ENCODE measurements at places on chromosomes 16 and 17.

GRCh38 chr16:88477631-88478519 lies 24.8 kb downstream of the ZFPM1 start:
- DNase-seq, result no peak

- DNase-seq, result no peak
Observed at GRCh38 chr17:7001318-7001961, 5.6 kb downstream of the ALOX12 start.

- DNase-seq, result no peak
Observed at GRCh38 chr16:48326915-48327314, 58.3 kb downstream of the SIAH1 start.

DNA sequence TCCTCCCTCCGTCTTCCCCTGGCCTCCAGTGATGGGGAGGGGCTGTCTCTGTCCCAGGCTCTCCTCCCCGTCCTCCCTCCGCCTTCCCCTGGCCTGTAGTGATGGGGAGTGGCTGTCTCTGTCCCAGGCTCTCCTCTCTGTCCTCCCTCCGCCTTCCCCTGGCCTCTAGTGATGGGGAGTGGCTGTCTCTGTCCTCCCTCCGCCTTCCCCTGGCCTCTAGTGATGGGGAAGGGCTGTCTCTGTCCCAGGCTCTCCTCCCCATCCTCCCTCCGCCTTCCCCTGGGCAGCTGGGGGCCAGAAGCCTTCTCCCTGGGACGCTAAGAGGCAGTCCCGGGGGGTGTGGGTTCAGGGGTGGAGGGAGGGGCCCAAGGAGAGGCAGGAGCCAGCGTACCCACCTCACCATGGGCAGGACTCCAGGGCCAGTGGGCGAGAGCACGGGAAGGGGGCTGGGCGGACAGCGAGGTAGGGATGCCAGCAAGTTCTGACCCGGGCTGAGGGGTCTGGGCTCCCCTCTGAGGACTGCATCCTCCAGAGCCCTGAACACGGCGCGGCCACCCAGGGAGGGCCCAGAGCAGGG lies 14.8 kb downstream of the UTS2R start:
- no peak for DNase-seq

DNA sequence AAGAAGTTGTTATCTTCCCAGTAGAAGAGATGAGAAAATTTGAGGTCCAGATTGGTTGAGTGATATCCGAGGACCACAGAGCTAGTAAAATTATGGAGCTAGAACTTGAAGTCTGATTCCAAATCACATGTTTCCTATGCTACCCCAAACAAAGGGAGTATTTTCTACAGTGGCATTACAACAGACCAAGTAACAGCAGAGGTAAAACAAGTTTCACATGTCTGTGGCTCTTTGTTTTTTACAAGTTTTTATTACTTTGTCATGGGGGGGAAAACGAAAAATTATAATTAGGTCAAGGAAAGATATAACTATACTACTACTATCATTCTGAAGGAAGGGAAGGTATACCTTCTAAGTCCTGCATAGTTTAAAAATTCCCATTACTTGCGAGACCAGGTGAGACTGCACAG lies 49.4 kb downstream of the KANSL1 start:
- no peak for DNase-seq

DNA sequence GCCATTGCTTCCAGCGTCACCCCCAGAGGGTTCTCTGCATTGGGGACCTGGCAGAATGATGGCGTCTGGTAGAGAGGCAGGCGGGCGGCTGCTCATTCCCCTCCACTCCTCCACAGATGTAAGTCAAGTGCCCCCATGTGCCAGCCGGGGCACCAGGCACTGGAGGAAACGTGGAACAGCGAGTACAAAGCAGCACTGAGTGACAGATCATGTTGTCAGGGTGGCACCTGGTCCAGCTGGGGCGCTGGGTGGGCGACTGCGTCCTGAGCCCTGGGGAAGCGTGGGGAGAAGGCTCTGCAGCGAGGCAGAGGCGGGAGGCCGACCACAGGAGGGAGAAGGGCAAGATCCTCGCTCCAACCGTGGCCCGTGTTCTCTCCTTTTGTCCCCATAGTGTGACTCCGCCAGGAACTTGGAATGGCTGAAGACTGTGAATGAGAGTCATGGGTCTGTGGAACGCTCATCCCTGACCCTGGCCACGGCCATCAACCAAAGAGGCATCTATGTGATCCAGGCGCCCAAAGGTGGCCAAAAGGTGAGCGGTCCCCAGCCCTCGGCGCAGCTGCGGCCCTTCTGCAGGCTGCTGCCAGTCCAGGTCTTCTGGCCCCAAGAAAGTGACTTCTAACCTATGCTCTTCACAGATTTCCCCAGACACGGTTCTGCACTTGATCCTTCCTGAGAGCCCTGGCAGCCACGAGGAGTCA lies 76.7 kb downstream of the RNF213 start:
- no peak for DNase-seq

GRCh38 chr17:82913304-82914043 lies 73.7 kb upstream of the ZNF750 start:
- DNase-seq, result no peak

DNA sequence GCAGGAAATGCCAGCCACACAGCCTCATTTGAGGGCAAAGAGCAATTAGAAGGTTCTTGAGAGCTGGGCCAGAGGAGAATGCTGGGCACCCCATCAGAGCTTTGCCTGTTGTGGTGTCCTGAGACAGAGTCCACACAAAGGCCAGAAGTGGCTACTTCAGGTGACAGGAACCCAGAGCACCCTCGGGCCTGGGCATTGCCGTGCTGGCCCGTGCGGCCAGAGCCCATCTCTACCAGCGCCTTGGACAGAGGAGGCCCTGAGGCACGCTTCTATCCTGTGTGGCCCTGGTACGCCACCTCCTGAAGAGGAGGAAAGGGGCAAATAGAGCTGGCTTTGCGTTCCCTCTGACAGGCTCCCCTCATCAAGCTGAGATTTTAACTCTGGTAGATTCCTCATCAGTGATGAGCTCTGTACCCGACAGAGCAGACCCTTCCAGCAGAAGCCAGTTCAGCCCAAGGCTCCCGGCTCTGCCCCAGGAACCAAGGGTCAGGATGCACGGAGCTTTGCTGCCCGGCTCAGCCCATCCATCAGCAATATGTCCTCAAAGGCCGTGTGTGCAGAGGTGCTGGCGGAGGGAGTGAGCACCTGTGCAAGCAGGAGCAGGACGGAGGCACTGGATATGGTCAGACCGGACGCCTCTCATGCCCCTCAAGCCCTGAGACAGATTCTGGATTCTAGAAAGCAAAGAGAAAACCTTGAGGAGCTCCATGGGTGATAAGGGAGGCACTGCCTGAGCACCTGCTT lies 3.4 kb upstream of the RASD1 start:
- no peak for DNase-seq

GRCh38 chr17:34997355-34997862 lies 17.1 kb downstream of the LIG3 start:
- no peak for DNase-seq

GRCh38 chr16:30923554-30924075 lies at the start of gene FBXL19:
Gene FBXL19, plus strand, starts transcription at chr16:30923572. Its CDS starts 2,183 bp downstream, at chr16:30925755.
- DNase-seq, result no peak

GRCh38 chr16:74650966-74651567 lies 15.6 kb downstream of the RFWD3 start:
- DNase-seq, result no peak
